ENCODE measurements at places on chromosomes 5 and 9. TPM values are rescaled to one million over a fixed set of nuclear protein-coding genes. Genes with fewer than 3 reads are reported as not detected.

GRCh38 chr5:155665361-155665760 is 651.8 kb downstream of the KIF4B start:
- no peak for DNase-seq

- no peak for DNase-seq
These were observed 320.2 kb downstream of the RFX3 start for GRCh38 chr9:3205421-3206095.

DNA sequence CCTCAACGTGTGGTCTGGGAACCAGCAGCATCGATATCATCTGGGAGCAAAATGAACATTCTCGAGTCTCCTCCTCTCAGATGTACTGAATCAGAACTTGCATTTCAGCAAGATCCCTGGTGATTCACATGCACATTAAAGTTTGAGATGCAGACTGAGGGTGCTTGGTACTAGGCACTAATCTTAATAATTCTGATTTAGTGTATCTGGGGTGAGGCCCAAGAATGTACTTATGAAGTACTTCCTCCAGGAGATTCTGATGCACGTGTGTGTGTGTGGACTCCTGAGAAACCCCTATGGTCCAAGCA is 56.2 kb upstream of the EQTN start:
- no peak for DNase-seq

- DNase-seq, result no peak
These were observed 185.8 kb downstream of the CDK5RAP2 start for GRCh38 chr9:120394058-120394669.

DNA sequence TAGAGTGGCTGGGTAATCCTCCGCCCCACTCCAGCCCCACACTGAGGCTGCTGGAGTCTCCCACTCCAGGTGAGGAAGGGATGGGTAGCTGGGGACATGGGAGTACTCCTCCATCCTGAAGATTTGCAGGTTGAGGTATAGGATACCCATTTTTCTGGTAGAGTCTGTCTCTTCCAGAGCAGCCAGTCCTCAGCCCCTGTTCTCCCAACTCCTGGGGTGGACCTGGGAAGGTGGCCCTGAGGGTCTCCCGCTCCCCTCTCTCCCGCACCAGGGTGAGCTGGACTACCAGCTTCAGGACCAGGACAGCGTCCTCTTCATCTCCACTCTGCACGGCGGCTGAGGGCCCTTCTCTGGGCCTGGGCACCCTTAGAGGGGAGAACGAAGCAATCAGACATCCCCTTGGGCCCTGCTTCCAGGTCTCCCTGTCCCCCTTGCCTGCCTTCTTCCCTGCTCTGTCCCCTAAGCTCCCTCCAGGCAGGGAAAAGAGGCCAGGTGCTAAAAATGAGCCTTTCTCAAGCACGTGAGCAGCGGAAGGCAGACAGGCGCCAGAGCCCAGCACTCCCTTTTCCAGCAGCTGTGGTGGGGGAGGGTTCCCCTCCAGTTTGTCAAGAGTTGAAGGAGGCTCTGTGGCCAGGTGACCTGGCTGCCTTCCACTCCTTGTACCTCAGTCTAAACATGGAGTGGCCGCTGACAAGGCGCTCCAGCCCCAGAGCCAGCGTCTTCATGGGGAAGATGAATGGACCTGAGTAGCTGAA is 18.4 kb downstream of the URM1 start:
- DNase-seq, result no peak

DNA sequence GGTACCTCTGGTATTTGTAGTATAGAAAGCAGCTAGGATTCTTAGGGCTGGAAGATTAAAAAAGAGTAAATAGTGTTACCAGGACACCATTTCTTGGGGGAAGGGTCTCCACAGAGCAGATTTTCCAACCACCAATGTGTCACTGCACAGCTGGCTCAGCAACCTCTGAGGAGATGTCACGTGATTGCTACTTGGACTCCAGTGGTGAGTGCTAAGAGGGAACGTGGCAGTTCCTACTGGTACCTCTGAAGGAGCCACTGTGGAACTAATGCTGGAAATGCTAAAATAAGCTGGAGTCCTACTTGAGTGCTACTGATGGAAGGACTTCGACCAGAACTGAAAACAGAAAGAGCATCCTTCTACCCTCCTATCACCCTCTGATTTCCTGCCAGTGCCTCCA is 36.1 kb upstream of the SPDL1 start:
- no peak for DNase-seq

DNA sequence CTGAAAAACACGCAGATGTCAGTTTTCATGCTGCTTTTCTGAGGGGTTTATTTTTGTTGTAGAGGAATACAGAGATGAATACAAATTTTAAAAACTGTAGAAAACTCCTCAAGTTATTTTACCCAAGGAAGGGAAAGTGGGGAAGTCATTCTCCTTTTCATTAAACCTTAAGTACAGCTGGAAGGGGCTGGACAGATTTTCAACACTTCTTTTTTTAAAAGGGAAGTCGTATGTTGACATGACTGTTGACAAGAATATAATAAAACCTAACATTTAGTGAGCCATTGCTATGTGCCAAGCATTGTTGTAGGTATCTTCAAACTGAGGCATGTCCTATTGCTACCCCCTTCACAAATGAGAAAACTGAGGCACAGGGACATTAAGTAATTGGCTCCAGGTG is 235.7 kb upstream of the ELL2 start:
- DNase-seq, result no peak

GRCh38 chr5:8317335-8317734 is 448.4 kb downstream of the MTRR start:
- DNase-seq, result no peak

DNA sequence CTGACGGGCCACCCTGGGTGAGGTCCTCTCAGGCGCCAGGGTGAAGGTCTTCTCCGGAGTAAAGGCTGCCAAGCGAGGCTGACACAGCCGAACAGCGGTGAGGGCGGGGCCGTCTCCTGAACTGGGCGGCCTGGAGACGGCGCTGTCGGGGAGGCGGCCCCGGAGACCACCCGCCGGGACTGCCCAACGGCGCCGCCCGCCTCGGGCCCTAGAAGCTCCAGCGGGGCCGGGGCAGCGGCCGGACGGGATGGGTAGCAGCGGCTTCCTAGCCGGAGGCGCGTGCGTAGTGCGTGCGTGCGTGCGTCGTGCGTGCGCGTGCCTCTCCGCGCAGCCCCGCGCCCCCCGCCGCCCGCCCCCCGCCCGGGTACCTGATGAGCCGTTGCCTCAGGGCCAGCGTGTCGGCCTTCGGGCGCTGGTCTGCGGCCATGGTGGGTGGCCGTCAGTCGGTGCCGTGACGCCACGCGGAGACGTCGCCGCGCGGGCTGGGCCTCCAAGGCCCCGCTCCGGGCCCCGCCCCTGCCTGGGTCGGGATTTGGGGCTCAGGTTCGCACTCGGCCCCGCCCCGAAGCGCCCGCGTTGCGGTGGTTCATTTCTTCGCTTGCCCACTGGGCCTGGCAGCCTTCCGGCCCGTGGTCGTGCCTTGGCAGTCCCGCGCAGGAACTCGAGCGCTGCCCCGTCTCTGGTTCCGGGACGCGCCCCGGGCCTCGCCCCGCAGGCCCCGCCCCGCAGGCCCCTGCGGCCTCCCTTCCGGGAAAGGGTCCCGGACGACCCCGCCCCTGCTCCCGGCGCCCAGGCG is at the start of gene PHYKPL:
PHYKPL (minus strand) TSS at position 679 of the 796 bp plus-strand sequence; CDS start at position 427, 252 bp downstream.
- peak; percentile 90 for DNase-seq

- no peak for DNase-seq
These were observed 1.9 kb downstream of the SLC36A1 start for GRCh38 chr5:151449297-151449696.

- no peak for DNase-seq
These were observed 134.5 kb upstream of the FSTL4 start for GRCh38 chr5:133746834-133747233.

DNA sequence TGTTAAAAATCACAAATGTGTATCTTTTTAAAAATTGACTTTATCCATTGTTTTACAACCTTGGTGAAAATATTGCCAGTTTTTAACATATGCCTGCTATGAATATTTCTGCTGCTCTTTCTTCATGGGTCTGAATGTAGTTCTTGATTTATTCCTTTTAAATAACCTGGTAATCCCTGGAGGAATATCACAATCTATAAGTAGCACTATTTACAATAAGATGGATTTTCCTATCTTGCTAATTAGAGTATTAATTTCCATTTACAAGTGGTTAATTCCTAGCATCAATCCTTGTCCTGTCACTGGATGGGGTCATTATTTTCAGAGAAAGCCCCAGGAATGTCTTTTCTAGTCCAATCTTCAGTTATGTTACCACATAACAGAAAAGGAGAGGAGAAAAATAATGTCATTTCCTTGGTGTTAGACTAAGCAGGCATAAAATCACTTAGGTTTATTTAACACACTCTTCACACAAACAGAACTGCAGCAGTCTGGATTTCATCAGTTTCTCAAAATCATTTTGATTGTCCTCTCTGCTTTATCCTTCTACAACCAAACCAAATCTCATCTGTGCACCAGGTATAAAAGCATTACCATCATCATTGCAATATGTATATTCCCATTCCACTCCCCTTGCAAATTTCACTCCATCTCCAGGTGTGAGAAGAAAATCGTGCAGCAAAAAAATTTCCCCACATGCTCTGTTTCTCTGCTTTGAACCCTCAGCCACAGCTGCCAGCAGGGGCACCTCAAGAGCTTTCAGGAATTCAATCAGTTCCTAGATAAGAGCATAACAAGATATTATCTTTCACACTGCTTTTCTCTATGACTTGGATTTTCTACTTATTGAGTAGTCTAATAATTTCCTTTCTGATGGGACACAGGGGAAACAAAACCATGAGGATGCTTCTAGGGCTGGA is 204.1 kb downstream of the SEC61B start:
- DNase-seq, result no peak

- no peak for DNase-seq
These were observed 144.1 kb upstream of the MAST4 start for GRCh38 chr5:66452109-66452508.

The SPINK4 gene
- not detected for total RNA-seq

The MED22 gene
- 26.0 TPM for total RNA-seq

The CFAP90 gene
- not detected for total RNA-seq

The FEM1C gene
- 14.8 TPM for total RNA-seq

The CFAP77 gene
- 0.63 TPM for total RNA-seq

The MED10 gene
- 25.1 TPM for total RNA-seq

The PCDHB6 gene
- 1.2 TPM for total RNA-seq

The BTNL8 gene
- total RNA-seq, result not detected

The WDR70 gene
- total RNA-seq, result 19.0 TPM
